Stimulated activated CD4-positive, alpha-beta T cell treated with anti-CD3 and anti-CD28 coated beads, Interleukin-4, amount 100 ng/mL, for 48 hours (primary cell): ENCODE measurements at places on chromosomes 16 and 17.

- DNase-seq = no peak
Observed at GRCh38 chr17:62109924-62110323, 44.8 kb upstream of the MED13 start.

- DNase-seq = peak; percentile 75
Observed at GRCh38 chr16:525520-526180, 1.9 kb upstream of the CAPN15 start.

DNA sequence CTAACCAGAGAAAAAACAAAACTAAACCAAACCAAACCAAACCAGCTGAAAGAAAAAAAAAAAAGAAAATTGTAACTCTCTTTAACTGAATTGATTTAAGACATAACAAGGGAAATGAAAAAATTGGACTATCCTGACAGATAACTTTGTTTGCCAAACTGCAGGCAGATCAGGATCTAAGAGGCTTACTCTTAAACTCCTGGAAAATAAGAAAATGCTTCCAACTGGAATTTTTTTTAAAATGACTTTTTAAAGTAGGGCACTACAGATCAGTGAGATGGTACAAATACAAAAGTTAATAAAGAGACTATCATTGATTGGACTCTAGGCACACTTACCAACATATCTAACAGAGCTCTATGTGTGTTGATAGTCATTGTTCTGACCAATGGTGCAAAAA lies 125.5 kb upstream of the KCNJ16 start:
- no peak for DNase-seq

DNA sequence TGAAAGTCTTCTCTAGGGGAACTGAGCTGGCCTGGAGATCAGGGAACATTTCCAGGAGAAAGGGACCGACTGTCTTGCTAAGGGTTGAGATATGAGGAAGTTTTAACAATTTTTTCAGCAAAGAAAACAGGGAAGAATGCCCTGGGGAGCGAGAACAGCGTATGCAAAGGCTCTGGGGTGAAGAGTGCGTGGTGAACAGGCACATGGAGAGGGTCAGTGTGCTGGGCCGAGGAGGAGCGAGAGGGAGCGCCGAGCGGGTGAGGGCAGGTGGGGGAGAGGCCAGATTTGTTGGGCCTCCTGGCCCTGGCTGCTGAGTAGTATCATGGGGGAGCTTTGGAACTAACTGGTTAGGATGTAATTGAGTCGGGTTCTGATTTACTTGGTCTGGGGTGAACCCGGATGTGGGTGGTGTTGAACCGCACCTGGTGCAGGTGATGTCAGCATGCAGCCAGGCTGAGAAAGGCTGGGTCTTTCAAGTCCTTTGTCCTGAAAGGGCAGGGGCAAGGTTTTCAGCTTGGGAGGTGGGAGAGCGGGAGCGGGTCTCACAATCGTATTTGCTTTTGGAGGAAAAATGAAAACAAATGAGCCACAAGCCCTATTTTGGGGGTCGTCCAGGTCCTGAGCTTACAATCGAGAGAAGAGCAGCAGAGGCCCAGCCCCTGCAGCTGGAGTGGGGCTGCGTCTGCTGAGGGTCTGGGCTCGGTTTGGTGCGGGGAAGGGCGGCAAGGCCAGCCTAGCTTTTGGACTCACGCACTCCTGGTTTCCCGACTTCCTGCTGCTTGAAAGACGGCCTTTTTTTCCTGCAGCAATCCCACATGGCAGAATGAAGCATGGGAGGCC lies 11.1 kb upstream of the WFDC1 start:
- DNase-seq = no peak

DNA sequence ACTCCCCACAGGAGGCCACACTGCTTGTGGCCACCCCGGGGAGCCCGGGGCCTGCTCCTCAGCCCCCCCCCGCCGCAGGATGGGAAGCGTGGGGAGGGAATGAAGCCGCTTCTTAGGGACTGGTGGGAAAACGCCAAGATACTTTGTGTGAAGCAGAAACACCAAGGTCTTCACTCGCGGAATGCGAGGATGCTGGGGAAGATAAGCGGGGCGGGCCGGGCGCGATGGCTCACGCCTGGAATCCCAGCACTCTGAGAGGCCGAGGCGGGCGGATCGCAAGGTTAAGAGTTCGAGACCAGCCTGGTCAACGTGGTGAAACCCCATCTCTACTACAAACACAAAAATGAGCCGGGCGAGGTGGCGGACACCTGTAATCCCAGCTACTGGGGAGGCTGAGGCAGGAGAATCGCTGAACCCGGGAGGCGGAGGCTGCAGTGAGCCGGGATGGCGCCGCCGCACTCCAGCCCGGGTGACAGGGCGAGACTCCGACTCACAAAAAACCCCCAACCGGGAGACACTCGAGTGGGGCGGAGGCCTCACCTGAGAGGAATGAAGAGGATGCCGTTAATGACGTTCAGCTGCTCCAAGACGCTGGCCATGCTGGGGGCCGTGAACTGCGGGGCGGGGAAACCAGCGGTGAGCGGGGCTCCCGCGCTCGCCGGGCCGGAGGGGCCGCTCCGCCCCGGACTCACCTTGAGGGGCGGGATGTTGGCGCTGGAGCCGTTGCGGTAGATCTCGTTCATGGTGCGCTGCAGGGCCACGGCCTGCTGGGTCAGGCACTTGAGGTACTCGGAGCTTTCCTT lies 20.3 kb downstream of the CLUH start:
- no peak for DNase-seq

- DNase-seq = no peak
Observed at GRCh38 chr17:7017827-7018200, 5.0 kb upstream of the BCL6B start.

DNA sequence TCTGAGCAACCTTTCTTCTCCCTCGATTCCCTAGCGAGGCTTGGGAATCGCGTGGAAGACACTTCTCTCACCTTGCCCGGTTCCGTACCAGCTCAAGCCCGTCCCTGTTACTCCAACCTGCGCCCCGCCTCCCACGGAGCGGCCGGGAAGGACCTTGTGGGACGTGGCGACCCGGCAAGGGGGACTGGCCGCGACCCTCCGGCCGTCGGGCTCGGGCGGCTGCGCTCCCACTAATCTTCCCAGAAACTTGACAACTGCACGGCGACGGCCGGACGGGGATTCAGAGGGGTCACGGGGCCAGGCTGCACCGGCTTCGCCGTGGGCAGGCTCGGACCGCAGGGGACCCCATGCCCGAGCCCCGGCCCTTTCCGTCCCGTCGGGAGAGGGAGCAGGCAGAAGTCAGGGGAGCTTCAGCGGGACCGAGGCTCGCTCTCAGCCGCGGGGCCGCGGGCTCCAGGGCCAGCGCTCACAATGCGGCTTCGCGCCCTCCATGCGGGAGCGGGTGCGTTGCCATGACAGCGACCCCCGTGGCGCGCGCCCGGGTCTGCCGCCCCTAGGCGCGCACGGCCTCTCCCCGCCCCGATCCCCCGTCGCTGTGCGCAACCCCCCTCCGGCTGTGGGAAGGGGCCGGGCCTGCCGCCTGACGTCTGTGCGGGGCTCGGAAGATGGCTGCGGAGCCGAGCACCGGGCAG lies at the start of gene SGSM2:
TSS of gene SGSM2 (plus strand) at position 650 of the 692 bp plus-strand sequence. CDS start 188 bp downstream, outside the sequence.
- DNase-seq = peak; percentile 49

DNA sequence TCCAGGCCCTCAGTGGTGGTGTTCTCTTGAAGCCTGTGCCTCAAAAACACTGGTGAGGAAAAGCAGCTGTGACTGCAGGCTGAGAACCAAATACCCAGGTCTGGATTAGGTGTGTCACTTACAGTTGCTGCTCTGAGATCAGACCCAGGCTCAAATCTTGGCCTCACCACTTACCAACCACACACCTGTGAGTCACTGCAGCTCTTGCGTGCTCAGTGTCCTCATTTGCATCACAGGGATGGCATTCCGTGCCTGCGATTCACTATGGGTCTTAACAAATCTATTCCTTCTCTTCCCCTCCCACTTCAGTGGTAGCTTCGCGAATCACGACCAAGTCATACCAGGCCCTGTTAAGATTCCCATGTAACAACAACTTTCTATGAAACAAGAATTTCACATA lies 233.4 kb upstream of the HSBP1 start:
- DNase-seq = no peak

GRCh38 chr17:35799942-35800341 lies 4.5 kb upstream of the MMP28 start:
- DNase-seq = no peak

- no peak for DNase-seq
Observed at GRCh38 chr17:68792042-68792685, 163.0 kb downstream of the ABCA8 start.

GRCh38 chr17:43701318-43701743 lies 39.6 kb upstream of the MEOX1 start:
- DNase-seq = peak; percentile 38

DNA sequence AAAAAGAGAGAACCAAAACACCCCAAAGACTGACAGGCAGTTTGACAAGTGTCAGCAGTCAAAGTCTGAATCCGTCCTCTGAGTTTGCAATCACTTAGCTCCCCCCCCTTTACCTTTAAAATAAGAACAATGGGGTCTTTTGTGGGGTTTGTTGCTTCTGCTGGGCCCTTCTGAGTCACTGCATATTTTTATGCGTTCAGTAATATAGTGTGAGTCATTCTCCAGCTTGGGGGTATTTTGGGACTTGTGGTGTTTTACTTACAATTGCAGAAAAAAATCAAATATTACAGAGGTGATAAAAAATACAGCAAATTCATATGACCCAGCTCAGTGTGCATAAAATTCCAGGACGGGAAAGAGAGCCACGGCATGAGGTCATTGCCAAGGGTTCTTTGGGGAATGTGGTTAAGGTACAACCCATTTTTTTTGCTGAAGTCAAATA lies 120.1 kb downstream of the CYLD start:
- DNase-seq = no peak

DNA sequence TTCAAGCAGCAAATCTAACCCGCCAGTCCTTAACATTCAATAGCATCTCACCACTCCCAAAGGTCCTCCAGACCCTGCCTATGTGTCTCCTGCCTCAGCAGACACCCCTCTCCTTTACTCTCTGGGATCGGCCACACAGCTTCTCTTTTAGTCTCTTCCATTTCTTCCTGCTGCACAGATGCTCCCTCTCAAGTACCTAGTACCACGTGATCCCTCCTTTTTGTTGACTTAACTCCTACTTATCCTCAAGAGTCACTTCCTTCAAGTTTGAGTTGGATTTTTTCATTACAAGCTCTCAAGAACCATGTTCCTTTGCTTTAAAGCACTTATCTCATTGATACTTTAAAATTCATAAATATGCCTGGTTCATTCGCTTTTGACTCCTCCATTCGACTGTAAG lies 24.9 kb downstream of the AMFR start:
- DNase-seq = no peak

GRCh38 chr17:72404872-72405271 lies 284.1 kb downstream of the SOX9 start:
- no peak for DNase-seq

- DNase-seq = no peak
Observed at GRCh38 chr17:72381597-72382397, 261.0 kb downstream of the SOX9 start.
